Mucosa of descending colon (tissue), 3 donors: ENCODE measurements at places on chromosomes 16 and 17. TPM values are rescaled to one million over a fixed set of nuclear protein-coding genes. Genes with fewer than 3 reads are reported as not detected.

DNA sequence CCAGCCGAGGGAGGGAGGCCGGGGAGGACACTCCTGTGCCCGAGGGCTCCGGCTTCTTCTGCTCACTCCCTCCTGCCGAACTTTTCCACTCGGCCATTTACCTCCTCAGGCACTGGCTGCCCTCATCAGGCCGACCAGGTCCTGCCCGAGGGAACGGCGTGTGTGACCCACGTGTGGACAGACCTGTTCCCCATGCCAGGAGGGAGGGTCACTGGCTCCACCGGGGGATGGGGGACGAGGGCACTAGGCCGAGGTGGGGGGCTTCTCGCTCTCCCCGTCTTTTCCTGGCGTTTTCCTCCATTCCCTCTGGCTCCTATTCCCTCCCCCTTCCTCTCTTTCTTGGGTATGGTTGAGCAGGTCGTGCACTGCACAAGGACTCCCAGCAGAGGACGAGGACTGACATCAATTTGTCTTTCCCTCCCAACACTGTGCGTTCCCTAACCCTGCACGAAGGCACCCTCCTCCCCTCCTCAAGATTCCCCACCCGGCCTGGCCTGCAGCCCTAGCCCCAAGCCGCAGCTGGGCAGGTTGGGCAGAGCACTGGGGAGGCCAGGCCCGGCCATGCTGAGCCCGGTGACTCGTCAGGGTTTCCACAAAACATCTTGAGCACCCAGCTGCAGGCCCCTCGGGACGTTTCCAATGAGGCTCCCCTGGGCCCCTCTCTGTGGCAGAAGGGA, 3.2 kb upstream of the IL17C start:
- no peak for DNase-seq

Gene TBC1D3E
- not detected for total RNA-seq

DNA sequence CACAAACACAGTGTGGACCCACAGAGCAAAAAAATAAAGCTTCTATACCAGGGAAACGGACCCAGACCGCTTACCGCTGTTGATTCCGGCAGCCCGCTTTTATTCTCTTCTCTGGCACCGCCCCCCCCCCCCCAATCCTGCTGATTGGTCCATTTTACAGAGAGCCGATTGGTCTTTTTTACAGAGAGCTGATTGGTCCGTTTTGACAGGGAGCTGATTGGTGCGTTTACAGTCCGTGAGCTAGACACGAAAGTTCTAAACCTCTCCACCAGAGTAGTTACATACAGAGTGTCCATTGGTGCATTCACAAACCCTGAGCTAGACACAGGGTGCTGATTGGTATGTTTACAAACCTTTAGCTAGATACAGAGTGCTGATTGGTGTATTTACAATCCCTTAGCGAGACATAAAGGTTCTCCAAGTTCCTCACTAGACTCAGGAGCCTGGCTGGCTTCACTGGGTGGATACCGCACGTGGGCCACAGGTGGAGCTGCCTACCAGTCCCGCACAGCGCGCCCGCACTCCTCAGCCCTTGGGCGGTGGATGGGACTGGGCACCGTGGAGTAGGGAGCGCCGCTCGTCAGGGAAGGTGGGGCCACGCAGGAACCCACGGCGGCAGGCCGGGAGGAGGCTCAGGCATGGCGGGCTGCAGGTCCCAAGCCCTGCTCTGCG, 92.4 kb downstream of the HAPSTR1 start:
- DNase-seq, result no peak

- no peak for DNase-seq
Measured at GRCh38 chr16:49466529-49466831, 92.9 kb downstream of the C16orf78 start.

Gene KIF18B
- total RNA-seq, result 2.2 TPM

Gene KAT2A
- 21.6 TPM for total RNA-seq

DNA sequence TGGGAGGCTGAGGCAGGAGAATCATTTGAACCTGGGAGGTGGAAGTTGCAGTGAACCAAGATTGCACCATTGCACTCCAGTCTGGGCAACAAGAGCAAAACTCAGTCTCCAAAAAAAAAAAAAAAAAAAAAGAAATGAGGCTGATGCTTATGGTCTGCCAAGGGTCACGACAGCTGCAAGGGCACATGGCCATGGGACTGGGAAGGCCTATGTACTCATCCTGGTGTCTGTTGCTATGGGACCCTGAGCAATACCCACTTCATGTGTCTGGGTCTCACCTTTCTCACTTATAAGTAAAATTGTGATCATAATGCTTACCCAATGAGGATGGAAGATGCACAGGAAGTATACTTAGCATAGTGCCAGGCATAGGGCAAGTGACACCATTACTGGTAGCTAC, 16.6 kb downstream of the MIEF2 start:
- DNase-seq, result no peak
